Small intestine (tissue), 16 donors: ENCODE measurements at places on chromosomes 1 and 21.
A peak's percentile ranks its signal among the peaks of the same experiment; 100 is the strongest.

DNA sequence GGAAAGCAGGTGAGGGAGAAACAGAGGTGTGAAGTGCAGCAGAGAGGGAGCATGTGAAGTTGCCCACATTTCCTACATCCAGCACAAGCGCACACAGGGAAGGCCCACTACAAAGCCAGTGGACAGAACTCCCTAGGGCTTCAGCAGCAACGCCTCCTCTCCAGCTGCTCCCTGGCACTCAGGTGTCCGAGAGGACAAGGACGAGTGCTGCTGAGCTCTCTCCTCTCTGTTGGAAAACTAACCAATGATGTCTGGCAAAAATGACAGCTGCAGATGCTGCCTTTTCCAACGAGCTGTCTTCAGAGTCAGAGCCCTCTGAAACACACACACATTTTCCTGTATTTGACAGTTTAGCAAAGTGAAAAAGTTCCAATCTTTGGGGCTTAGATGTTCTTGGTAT is 86.8 kb downstream of the HSF2BP start:
- no peak for DNase-seq

- DNase-seq: no peak
Observed at GRCh38 chr1:7769673-7770412, 1.3 kb upstream of the VAMP3 start.

DNA sequence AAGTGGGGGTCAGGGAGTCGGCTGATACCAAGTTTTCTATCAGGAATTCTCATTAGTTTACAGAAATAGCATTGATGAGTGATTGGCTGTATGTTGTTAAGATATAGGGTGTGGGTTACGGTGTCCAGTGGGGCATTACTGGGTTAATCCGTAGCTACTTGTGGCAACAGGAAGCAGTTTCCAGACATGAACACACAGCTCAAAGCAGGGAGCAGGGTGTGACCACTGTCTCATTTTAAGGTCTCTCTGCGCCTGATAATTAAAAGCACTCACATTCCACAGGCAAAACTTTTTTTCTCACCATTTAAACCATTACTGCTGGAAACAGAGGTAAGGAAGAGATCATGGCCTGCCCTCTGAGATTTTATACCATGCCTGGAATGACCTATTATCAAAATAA is 114.9 kb downstream of the SIK1 start:
- DNase-seq: peak; percentile 48

DNA sequence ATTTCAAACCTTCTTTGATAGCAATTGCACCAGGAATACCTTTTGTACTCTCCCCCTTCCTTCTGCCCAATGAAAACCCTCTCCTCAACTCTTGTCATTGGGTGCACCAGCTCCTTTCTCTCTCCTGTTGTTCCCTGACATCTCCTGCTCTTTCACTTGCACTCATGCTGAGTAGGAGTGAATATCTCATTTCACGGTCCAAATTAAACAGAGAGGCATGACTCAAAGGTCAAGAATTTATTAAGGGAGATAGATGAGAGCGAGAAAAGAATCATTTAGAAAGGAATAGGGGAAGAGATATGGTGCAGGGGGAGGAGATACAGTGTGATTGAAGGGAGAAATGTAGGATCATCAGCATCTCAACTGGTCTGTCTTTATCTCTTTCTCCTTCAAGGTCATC is 22.1 kb downstream of the AIM2 start:
- DNase-seq: no peak

- DNase-seq: peak; percentile 73
Observed at GRCh38 chr1:156623946-156624813, 5.0 kb downstream of the HAPLN2 start.

GRCh38 chr1:98839840-98840239 is 164.8 kb downstream of the PLPPR5 start:
- DNase-seq: no peak

GRCh38 chr1:31400393-31400792 is 12.6 kb upstream of the SERINC2 start:
- DNase-seq: no peak

- no peak for DNase-seq
Observed at GRCh38 chr1:77014073-77014788, 147.0 kb downstream of the ST6GALNAC5 start.

DNA sequence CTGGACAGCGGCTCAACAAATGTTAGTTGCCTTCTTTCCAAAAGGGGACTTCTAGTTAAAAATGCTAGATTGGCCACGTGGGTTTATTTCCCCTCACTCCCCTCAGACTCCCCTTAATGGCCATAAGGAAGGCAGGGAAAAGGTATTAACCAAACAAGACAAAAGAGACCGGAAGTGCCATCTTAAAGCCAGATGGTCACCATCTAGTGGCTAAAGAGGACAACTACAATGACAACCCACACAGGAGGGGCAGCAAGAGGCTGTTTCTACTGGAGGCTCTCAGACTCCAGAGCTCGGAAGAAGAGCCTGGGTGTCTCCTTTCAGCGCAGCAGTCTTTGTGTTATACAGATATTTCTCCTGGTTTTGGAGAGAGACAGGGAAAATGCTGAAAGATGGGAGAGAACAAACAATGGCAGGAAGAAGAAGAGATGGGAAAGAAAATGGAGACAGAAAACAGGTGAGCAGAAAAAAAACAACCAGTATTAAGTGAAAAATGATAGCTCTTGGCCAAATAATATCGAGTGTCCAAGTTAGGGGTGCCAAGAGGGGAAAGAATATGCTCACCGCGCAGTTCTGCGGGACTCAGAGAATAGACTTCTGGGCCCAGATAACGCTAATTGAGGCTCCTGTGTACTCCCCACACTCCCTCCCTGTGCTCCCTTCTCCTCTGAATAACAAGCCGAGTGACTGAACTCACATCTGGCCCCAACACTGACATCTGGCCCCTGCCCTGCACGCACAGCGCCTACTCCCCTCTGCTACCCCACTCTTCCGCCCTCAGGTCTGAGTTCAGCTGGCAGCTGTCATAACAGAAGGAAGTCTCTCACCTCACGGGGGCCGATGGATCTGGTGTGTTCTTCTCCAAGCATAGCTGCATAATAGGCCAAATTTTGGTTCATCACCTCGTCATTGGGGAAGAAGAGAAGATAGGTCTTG is 9.6 kb downstream of the P3H1 start:
- DNase-seq: peak; percentile 64

- DNase-seq: peak; percentile 78
Observed at GRCh38 chr1:212699104-212699624, 476 bp downstream of the BATF3 start.

DNA sequence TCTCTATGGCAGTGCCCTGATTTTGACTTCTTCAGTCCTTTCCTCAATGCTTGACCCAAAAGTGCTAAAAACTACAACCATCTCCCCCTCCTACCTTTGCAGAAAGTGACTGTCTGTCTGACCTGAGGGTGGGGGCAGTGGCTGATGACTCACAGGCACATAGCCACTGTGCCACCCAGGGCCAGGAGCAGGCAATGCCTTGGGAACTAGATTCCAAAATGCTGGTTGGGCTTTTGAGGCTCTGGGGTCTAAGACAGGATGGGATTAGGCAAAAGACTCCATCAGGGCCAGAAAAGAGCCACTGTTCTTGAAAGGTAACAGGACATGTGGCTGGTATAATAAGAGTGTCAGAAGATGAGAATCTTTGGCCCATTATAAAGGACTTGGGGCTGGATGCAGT is 129.5 kb upstream of the KIAA0040 start:
- no peak for DNase-seq

GRCh38 chr1:39113109-39113743 is 87.1 kb downstream of the NDUFS5 start:
- DNase-seq: no peak

- DNase-seq: peak; percentile 46
Observed at GRCh38 chr1:10901091-10901890, 104.8 kb upstream of the CASZ1 start.

- DNase-seq: no peak
Observed at GRCh38 chr1:76279101-76279748, 204.7 kb downstream of the ST6GALNAC3 start.

DNA sequence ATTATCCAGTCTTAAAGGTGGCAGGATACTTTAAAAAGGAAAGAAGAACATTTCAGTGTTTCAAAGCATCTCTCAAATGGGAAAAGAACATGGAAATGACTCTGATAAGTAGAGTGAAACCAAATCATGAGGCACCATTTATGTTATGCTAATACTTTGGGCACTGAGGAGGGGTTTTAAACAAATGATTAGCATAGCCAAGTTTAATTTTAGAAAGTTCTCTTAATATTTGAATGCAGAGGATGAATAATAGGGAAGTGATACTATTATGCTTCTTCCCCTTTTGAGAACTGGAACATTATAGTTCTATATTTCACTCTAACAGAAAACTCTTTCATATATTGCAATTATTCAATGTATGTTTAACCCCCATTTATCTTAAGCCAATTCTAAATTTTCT is 1181.9 kb upstream of the PRMT6 start:
- DNase-seq: no peak

- peak; percentile 8 for DNase-seq
Observed at GRCh38 chr1:221263831-221264767, 384.9 kb downstream of the HLX start.

GRCh38 chr1:3885611-3886010 is 14.5 kb downstream of the C1orf174 start:
- no peak for DNase-seq

- no peak for DNase-seq
Observed at GRCh38 chr1:9151328-9151860, 22.5 kb upstream of the GPR157 start.

- DNase-seq: peak; percentile 52
Observed at GRCh38 chr1:202086579-202087350, 36.0 kb upstream of the GPR37L1 start.

- DNase-seq: no peak
Observed at GRCh38 chr1:156337888-156338179, 258 bp downstream of the CCT3 start.

- DNase-seq: no peak
Observed at GRCh38 chr1:175673371-175674150, 69.8 kb downstream of the TNR start.

- DNase-seq: peak; percentile 13
Observed at GRCh38 chr1:178694923-178695525, 30.0 kb upstream of the RALGPS2 start.

DNA sequence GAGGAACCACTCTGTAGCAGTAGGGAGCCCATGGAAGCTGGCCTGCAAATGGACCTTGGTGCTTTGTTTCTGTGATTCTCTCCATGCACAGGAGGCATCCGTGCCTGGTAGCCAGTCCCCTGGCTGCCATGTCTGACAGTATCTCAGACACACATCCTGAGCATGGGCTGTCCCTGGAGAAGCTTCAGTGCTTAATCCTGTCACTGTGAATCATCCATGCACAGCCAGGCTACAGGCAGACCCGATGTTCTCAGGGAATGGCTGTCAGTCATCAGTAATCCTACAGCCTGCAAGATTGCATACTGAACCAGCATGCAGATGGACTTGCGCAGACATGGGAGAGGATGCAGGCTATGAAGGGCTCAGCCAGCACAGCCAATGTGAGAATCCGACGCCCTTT is 606.3 kb upstream of the PLXNA2 start:
- DNase-seq: no peak

GRCh38 chr1:32612189-32612881 is 38.0 kb downstream of the ZBTB8OS start:
- peak; percentile 90 for DNase-seq

DNA sequence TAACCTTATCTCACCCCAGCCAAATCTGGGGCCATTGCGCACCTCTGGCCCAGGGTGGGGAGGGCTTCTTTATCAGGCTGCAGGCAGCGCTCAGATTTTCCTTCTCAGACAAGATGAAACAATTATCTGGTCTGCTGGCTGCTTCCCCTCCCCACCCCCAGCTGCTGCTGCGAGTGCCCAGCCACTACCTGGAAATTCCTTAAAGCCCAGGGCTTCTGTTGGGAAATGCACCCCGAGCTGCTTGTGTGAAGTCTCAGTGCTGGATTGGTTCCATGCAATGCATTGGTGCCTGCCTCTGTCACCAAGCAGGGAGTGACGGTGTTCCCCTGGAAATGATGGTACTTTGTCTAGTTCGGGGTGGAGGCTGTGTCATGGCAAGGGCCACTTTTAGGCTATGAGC is 18.5 kb upstream of the ACTL8 start:
- DNase-seq: no peak

- DNase-seq: no peak
Observed at GRCh38 chr1:238107322-238107721, 216.6 kb upstream of the ZP4 start.

DNA sequence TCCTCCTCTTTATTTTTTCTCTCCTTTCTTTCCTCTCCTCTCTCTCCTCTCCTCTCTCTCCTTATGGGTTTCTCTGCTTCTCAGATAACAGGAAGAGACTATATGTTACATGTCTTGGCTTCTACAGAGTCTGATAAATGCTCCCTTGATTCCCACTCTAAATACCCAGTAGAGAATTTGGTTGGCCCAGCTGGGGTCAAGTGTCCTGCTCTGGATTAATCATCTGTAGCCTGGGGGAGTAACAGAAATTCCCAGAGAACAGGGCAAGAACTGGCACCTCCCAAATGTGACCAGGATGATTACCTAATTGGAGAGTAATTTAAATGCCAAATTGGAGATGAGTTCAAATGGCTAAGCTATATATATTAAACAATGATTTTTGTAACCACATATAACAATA is 146.1 kb upstream of the LMO4 start:
- no peak for DNase-seq

DNA sequence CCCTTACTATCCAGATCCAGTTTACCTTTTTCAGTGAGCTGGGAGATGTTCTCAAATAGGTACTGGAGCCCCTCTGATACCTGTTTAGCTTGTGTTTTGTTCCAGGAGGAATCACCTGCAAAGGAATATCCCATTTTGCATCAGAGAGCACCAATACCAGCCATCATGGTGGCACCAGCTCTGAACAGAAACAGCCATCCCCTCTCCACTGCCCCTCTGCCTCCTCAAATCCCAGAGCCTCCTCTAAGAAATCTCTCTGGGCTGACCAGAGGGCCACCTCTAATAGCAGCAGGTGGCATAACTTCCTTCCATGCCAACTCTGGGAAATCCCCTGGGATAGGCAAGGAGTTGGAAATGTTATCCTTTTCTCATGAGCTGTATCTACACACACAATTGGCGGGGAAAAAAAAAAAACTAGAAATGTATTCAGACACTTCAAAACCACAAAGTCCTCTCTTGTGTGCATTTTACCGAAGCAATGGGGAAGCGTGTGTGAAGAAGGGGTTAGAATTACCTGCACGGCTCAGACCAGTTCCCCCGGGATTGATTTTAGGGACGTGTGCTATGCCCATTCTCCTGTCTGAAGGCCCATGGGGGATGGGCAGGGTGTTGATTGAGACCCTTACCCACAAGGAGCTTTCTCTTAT is 2.4 kb downstream of the PGLYRP4 start:
- DNase-seq: no peak

DNA sequence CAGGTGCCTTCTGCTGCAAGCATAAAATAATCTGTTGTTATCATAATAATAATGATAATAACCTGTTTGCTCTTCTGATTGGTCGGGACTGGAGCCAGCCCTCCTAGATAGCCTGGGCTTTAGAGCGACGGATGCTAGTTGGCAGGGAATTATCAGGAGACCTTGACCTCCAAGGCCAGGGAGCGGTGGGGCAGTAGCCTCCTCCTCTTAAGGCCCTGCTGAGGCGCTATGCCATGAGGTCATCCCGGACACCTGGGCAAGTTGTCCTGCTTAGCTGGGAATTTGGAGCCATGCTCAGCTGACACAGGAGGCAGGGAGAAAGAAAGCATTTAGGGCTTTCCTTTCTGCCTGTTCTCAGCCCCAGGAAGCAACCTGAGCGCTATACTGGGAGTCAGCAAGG is 15.6 kb downstream of the C1orf115 start:
- DNase-seq: peak; percentile 96
